ENCODE measurements at places on chromosomes 7 and 10.
A peak's percentile ranks its signal among the peaks of the same experiment; 100 is the strongest.

- DNase-seq: no peak
Measured at GRCh38 chr10:1102416-1102815, 46.2 kb downstream of the WDR37 start.

DNA sequence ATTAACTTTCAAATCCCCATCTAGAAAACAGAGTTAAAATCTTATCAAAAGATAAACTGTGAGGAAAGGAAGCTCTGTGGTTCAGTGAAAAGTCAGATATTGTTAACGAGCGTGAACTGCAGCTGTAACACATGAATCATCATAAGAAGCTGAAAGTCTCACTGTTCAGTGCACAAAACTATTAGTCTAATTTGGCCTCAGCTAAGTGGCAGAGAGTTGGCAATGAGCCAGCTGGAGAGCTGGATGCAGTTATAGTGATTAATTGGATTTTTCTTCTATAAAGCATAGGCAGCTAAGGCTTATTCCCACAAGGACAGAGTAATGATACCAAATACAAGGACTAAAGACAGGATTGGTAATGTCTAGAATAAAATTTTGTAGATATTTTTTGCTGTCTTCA, 101.1 kb upstream of the ABCB5 start:
- DNase-seq: no peak

GRCh38 chr7:93622036-93623033, 47.8 kb upstream of the CALCR start:
- DNase-seq: no peak

DNA sequence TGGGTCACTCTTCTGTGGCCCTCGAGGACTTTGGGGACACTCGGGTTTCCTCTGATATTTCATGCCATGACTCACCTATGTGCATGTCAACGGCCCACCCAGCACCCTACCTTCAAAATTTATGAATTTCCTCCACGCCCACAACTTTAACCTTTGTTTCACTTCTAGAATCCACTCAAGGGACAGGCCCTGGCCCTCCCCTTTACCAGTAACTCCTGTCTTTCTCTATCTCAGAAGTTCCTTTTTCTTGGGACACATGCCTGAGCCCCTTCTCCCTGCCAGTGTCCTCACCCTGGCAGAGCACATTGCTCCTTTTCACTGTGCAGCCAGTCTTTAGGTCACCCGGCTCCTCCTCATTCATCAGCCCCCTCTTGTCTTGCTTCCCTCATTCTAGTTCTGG, 282.5 kb upstream of the KLF6 start:
- no peak for DNase-seq

DNA sequence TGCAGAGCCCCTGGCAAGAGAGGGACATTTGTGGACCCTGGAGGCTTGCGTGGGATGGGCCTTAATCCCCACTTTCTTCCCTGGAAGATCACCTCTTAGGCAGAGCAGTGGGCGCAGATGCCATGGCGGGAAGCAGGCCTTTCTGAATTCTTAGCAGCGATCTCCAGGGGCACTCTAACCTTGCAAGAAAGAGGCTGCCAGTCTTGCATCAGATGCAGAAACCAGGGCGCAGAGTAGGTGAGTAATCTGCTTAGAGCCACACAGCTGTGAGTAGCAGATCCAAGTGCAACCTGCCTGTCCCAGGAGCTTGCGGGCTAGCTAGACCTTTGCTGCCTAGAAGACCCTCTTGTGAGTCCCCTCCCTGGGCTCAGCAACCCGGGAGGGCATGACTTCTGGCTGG, 40.0 kb downstream of the KCTD7 start:
- DNase-seq: no peak

GRCh38 chr10:63157845-63158624, 24.9 kb downstream of the NRBF2 start:
- DNase-seq: no peak

DNA sequence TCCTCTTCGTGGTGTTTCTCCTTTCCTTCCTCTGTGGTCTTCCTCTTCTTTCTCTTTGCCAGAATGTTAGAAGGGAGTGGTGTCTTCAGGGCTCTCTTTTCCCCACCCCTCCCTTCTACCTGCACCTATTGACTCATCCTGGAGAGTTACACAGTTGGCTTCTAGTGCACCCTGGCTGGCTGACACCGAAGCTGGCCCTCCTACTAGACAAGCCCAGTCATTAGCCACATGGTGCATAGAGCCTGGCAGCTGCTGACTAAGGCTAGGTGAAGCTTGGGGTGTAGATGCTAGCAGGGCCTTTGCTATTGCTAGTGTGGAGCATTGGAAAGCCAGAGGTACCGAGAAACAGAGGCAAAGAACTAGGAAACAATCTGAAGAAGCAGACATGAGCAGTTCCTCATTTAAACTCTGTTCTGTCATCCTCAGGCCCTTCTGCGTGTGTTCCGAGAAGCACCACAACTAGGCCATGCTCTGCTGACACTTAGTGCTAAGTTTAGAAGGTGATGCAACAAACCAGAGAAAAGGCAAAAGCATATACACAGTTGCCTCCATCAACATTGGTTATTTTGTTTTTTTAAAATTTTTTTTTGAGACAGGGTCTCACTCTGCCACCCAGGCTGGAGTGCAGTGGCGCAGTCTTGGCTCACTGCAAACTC, 213.9 kb downstream of the BAMBI start:
- no peak for DNase-seq

GRCh38 chr7:53531-53930, 138.8 kb upstream of the FAM20C start:
- DNase-seq: no peak

DNA sequence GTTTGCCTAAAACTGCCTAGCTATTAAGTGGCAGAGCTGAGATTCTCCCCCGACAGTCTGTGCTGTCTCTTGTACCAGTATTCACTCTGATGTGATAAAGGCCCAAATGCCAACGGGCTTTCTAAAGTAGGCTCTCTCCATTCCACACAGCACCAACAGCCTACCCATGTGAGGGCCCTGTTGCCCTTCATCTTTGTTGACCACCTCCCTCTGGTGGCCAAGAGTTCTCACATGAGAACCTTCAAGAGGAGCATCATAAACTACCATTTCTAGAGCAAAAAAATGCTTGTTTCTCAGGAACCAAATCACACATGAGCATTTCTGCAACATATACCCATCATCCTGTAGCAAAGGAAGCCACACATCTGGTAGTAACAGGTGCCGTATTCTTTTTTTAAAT, 185.8 kb downstream of the GRM8 start:
- no peak for DNase-seq

DNA sequence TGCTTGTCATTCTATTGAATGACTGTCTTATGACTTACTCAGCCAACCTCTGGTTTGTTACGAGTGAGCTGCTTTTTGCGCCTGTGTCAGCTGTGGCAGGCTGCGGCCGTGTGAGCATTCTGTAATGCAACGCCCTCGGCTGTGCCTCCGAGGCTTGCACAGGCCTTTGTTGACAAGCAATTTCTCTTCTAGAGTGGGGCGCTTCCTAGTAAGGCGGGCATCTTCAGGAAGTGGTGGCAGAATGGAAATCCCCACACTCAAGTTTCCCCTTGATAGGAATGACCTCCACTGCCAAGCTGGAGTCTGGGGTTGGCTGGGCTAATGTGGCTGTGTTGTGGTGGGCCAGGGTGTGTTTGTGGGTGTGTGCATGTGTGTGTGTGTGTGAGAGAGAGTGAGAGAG, 20.2 kb upstream of the TMEM178B start:
- DNase-seq: no peak

- DNase-seq: peak; percentile 16
Measured at GRCh38 chr10:6014241-6014761, 37.0 kb upstream of the IL15RA start.

GRCh38 chr10:80535671-80536360, 1.9 kb upstream of the SH2D4B start:
- DNase-seq: peak; percentile 17
